M059J (cell line): ENCODE measurements at places on chromosomes 4 and X. TPM values are rescaled to one million over a fixed set of nuclear protein-coding genes. Genes with fewer than 3 reads are reported as not detected.

GRCh38 chr4:185209031-185209851, at the start of gene SNX25:
Gene SNX25 (plus strand): TSS chr4:185209598. CDS start chr4:185209827, 229 bp downstream.
- DNase-seq = peak; percentile 75

- peak; percentile 40 for DNase-seq
Observed at GRCh38 chr4:48902266-48902665, 4.3 kb downstream of the OCIAD2 start.

DNA sequence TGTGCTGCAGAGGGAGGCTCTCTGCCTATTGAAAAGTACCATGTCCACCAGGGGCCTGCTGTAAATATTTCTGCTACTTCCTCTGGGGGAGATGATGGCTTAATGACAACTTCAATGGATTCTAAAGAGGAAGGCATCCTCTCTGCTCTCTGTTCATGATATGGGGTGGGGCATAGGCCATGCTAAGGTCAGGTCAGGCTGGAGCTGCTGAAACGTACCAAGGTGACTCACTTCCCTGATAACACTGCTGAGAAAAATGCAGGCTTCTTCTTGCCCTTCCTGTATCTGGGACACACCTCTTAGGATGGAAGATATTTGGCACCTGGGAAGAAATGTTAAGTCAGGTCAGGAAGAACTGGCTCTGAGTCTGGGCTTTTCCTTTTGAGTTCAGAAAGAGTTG, 31.5 kb downstream of the HS3ST1 start:
- peak; percentile 11 for DNase-seq

- DNase-seq = no peak
Observed at GRCh38 chr4:88735564-88735963, 37.9 kb upstream of the NAP1L5 start.

DNA sequence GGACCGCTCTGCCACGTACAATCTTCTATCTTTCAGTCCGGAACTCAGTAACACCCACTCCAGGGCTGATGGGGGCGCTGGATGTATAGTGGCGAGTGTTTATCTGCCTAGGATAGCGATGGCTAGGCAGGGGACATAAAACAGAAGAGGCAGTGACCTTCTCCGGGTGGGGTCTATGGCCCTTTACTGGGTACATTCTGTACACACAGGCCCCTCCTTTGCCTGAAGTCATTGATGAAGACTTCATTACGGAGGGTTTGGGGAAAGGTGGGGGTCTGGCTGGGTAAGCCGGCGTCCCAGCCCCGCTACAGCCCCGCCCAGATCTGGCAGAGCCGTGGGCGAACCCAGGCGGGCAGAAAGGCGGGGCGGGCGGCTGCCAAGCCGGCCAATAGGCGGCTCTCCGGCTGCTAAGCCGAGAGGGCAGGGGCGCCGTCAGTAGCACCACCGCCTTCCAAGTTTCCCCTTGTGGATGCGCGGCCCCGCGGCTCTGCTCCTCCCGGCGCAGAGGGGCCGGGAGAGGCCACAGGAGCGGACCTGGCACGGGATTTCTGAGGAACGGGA, at the start of gene CHST7:
CHST7 (plus strand) TSS at position 435 of the 561 bp plus-strand sequence. CDS start 167 bp downstream, outside the sequence.
- peak; percentile 74 for DNase-seq

DNA sequence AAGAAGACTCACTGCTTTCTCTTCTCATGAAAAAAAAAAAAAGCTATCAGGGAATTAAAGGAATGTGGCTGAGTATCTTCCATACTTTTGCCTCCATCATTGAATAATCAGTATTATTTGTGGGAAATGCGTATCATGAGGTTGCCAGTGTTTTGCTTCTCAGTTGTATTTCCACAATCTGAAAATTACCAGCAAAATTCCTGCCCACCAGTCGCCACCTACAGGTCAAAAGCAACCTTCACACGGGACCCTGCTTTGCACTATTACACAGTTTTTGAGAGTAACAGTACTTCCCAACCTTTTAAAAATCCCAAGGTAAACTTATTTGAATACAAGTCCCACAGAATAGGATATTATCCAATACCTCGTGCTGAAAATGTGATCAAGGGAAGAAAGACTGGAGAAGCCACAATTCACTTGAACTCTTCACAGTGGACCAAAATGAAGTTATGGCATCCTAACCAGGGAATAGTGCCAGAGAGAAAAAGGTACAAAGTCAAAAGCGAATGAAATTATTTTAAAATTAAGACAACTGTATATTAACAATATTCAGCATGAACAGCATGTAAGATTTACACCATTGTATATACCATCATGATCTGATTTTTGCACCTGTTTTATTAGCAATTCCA, 30.4 kb downstream of the PGRMC1 start:
- peak; percentile 32 for DNase-seq

GRCh38 chrX:65644621-65645289, 22.7 kb upstream of the MSN start:
- DNase-seq = peak; percentile 96

- DNase-seq = no peak
Observed at GRCh38 chr4:86921608-86922252, 13.1 kb upstream of the AFF1 start.

- no peak for DNase-seq
Observed at GRCh38 chrX:37847733-37848197, 394 bp upstream of the DYNLT3 start.

DNA sequence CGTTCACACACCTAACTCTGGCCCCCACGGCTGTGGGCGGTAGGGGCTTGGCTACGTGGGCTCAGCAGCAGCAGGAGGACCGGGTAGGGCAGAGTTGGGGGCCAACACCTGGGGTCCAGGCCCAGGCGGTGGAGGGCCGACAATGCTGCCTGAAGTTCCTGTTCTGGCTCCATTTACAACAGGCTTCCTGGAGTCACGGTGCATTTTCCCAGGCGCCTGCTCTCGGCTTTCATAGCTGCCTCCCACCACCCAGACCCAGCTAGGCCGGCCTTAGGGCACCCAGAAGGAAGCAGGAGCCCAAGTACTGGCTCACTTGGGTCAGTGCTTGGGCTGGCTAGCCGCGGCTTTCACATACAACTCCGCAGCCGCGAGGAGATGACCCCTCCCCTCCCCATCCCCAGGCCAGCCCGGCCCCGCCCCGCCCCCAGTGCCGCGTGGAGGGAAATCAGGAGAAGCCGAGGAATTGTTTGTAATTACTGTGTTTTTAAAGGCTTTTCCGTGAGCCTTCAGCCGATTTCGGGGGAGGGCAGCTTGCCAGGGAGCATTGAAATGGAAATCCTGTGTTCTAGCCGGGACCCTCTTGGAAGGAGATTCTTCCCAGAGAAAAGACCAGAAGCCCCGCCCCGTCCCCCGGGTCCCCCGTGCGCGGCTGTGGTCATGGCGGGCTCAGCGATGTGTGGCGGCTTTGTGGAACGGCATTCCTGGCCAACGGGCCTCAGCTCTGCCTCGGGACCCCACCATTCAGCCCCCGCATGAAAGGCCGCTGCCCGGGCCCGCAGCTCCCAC, 28.5 kb downstream of the PJA1 start:
- no peak for DNase-seq

DNA sequence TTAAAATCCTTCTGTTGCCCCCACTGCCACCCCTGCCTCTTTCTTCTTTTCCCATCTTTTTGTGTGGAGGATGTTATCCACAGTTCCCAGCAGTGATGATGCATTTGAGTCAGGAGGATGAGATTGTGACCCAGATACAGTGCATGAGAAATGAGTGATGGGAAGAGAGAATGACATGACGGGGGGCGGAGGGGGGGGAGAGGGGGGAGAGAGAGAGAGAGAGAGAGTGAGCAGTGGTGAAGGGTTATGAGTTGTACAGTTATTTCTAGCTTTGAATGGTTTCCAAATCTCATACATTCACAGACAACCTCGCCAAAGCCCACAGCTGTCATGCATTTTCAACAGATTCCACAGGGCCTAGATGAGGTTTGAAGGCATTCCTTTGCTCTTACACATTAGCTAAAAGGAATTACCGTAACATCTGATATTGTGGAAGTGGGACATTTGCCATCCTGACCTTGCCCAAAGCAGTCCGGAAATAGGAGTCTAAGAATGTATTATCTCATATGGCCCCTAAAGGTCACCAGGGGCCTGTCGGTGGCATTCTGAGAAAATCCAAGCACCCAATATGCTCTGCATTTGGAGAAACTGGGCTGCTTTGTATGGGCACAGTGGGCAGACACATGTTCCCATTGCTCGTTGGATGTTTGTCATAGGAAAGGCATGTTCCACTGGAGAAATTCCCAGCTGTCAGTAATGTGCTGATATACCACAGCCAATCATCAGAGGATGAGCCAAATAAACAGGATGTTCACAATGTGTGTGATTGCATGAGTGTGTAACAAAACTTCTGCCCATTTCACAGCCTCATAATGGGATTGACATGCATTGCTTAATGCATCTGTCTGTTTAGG, 435.8 kb downstream of the SPRY1 start:
- peak; percentile 97 for DNase-seq

DNA sequence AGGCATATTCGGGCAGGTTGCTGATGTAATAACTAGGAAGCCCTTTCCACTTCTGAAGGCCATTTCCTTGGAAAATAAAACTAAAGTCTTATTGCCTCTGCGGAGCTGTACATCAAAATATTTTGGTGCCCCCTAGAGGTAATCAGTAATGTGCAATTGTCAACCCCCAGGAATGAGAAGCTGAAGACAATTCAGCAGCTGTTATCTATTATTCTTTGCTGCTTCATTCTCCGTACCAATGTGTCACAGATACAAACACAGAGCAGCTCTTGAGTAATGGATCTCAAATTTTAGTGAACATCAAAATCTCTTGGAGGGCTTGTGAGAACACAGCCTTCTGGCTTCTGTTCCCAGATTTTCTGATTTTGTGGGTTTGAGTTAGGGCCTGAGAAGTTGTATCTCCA, 3.5 kb upstream of the SLIT2 start:
- peak; percentile 71 for DNase-seq

Gene SPANXN3
- not detected in 2 replicates for total RNA-seq

Gene AMTN
- 1.8 and 4.2 TPM in 2 replicates for total RNA-seq

Gene SSX4B
- not detected in 2 replicates for total RNA-seq

Gene STK32B
- total RNA-seq = 4.4 and 7.6 TPM in 2 replicates

Gene NKAP
- 3.3 and 8.9 TPM in 2 replicates for total RNA-seq

Gene ZBTB49
- total RNA-seq = 4.2 and 6.2 TPM in 2 replicates
